ENCODE measurements at places on chromosomes 2 and 18.

DNA sequence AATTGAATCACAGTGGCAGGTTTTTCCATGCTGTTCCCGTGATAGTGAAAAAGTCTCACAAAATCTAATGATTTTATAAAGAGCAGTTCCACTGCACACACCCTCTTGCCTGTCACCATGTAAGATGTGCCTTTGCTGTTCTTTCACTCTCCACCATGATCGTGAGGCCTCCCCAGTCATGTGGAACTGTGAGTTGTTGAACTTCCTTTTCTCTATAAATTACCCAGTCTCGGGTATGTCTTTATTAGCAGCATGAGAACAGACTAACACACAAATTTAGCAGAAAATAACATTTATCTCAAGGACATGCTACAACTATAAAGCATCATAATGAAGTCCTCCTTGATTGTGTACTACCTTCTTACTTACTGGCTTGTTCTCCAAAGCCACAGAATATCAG lies 1526.0 kb downstream of the LRP1B start:
- DNase-seq = no peak

GRCh38 chr2:190355968-190356644 lies 12.7 kb downstream of the INPP1 start:
- DNase-seq = no peak

DNA sequence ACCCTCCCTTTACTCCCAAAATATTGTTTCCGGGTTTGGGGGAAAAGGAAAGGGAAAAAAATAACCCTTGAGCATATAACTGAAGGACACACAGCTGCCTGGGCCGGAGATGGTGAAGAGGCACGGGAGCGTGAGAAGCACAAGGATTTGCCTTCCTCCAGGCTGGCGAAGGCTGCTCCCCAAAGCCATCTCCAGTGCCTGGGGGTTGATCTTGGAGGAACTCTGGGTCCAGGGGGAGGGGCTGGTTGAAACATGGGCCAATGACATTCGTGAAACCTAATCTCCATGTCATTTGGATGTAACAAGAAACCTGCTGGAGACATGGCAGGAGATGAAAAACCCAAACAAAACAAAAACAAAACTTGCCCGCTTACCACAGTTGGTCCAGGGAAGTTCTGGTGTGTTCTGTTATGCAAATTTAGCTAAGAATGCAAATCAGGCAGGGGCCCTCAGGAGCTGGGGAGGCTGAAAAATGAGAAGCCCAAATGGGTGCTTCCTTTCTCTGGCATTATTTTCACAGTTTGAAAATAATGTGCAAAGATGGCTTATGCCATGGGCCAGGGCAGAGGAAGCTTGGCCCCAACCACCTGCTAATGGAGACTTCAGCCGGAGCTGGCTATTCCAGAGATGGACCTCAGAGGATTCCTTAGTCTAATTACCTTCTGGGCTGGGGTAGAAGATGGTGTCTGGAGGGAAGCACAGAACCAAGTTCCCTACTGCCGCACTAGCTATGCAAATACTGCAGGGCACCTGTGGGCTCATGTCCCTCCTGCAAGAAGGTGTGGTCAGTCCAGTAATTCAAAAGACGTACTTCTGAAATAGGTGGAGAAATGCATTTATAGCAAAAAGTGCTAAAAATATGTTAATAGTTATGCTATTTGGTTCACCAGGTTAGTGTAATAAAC lies 180.9 kb downstream of the BCL2 start:
- no peak for DNase-seq

DNA sequence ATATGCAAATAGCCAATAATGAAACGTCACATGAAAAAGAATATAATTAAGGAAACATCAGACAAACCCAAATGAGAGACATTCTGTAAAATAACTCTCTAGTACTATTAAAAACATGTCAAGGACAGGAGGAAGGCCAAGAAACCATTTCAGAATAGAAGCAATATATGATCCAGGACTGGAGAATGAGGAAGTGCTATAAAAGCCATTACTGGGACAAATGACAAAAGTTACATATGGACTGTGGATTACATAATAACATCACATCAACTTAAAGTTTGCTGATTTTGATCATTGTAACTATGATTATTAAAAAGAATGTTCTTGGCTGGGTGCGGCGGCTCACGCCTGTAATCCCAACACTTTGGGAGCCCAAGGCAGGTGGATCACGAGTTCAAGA lies 81.3 kb downstream of the CRACDL start:
- DNase-seq = no peak

GRCh38 chr2:172227719-172228118 lies 125.0 kb upstream of the DLX2 start:
- no peak for DNase-seq

DNA sequence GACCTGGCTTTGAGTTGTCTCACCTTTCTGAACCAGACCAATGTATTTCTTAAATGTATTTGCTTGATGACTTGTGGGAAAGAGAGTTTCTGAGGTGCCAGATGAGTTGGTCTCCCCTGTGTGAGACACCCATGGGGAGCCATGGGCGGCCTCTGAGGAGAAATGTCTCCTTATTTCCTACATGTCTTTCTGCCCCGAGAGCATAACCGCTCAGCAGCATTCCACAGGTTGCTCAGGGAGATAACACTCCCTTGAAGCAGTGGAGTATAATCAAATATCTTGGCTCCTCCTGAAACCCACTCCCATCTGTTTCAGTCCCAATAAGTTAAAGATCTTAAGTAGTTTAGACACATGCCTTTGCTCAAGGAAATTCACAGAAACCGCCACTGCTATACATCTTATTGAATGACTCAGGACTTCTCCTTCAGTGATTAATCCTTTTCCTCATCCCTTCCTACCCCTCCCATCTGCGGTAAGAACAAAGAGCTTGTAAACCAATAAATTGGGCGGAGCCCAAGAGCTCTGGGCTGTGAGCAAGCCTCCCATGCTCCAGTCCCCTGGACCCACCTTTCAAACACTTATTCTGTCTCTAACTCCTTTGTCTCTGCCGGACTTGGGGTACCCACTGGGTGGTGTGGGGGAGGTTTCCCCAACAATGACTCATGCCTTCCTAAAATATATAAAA lies 285.5 kb upstream of the LRRTM4 start:
- DNase-seq = no peak

- DNase-seq = no peak
Measured at GRCh38 chr18:66560094-66560493, 43.8 kb downstream of the CDH19 start.

GRCh38 chr2:47422560-47422959 lies 19.6 kb downstream of the MSH2 start:
- no peak for DNase-seq

DNA sequence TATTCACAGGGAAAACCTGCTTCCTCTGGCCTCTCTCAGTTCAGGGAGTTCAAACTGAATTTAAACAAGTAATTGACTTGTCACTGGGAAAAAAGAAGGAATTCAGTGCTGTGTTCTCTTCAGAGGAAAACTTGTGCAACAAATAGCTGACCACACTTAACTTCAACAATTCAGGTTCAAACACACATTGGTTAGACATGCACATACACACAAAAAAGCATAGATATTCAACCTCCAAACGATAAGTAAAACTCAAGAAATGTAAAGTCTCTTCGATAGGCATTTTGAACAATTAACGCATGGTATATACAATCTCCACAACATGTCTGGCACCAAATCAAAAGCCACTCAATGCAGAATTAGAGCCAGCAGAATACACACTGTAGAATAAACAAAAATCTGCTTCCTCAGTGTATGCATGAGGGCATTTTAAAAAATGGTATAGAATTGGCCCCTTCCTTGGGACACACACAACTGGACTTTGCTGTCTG lies 269.0 kb downstream of the TCF4 start:
- DNase-seq = no peak

- DNase-seq = no peak
Measured at GRCh38 chr2:241234066-241234790, 45.8 kb downstream of the ANO7 start.

DNA sequence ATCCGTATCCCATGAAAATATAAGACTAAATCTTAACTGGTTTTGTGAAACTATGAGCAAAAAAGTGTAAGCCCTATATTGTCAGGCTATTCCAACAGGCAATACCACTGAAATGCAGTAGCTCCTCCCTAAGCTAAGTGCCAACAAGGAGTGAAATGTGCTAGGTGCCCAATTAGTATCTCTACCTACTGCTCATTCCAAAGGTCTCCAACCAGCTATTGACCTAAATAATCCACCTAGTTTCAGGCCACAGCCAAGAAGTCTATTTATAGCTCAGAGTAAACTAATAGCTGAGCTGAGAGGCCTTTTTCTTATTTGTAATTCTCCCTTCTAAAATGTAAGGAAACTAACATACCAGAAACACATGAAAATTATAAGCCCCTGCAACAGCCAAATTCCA lies 482.2 kb downstream of the DCC start:
- DNase-seq = no peak

DNA sequence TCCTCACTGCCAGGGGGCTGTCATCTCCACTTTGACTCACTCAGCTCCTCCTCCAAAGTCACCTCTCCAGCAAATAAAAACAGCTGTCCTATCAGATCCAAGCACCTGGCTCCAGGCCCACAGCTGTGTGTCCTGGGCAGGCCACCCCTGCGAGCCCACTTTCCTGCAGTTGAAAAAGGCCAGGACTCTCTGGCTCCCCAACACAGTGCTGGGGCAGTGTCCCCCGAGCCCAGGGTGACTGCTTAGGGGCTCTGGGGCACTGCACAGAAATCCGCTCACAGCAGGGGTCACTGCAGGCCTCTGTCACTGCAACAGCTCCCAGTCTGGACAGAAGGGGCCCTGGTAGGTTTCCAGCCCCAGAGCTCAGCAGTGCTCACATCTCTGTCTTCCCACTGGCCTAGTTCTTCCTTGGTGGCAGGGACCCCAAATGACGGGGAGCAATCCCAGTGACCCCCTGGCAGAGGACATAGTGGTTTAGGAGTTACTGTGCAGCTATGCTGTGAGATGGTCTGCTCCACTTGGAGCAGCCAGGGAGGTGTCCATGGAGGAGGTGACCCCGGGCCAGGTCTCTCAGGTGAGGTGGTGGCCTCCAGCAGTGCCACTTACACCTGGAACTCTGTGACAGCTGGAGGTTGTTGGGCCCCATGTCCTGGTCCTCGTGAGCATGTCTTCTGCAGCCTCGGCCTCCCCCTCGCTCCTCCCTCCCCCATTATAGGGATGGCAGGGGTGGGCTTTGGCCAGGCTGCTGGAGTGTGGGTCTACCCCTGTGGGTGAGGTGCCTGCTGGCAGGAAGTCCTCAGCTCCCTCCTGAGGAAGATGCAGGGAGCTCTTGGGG lies 35.5 kb downstream of the HS6ST1 start:
- no peak for DNase-seq

GRCh38 chr2:120898961-120899750 lies 163.5 kb downstream of the GLI2 start:
- DNase-seq = no peak

- DNase-seq = no peak
Measured at GRCh38 chr2:113127646-113128570, 510 bp downstream of the IL1RN start.

DNA sequence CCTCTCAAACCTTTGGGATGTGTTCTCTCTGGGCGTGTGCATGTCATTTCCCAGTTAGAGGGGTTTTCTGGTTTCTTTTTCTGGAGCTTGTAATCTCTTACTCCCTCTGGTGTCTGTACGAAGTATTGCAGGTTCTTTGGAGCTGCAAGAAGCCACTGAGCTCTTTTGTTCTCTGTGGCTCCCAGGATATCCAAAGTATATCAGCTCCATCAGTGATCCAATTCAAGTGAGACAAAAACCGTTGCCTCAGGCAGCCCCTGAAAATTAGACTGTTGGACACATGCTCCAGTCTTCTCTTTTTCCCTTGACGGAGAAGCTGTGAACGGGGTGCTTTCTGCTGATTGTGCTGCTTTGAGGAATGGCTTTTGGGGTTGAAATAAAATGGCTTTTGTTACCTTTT lies 59.0 kb upstream of the LDLRAD4 start:
- no peak for DNase-seq

- DNase-seq = no peak
Measured at GRCh38 chr2:47310801-47311560, 92.0 kb upstream of the MSH2 start.

- no peak for DNase-seq
Measured at GRCh38 chr2:126863336-126864015, 35.2 kb upstream of the TEX51 start.

GRCh38 chr18:62767321-62767720 lies 52.0 kb downstream of the PHLPP1 start:
- DNase-seq = no peak

GRCh38 chr18:61545281-61546245 lies 212.3 kb downstream of the CDH20 start:
- DNase-seq = no peak

GRCh38 chr2:35082072-35082471 lies 1273.5 kb upstream of the CRIM1 start:
- DNase-seq = no peak

DNA sequence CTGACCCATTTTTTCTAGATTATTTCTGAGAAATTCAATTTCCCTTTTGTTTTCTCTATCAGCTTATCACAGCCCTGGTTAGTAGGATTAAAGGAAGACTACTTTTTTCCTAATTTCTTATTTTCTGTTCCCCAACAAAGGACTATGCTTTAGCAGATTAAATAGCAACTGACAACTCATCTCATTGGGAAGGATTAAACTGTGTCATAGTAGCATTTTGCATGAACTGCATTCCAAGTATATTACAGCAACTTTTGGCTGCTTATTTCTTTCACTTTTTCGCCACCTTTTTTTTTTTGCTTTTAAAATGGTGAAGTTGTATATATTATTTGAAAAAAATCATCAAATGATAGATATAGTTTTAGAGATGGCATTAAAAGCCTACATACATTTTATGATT lies 570.3 kb downstream of the FBXO15 start:
- no peak for DNase-seq

- DNase-seq = no peak
Measured at GRCh38 chr2:186328838-186329237, 157.2 kb upstream of the ZC3H15 start.
